NCI-H1092 (cell line): ENCODE measurements at places on chromosomes 4 and X.

- no peak for DNase-seq
Measured at GRCh38 chr4:114017120-114017917, 37.9 kb upstream of the ARSJ start.

GRCh38 chr4:5213087-5213595 is 161.9 kb downstream of the STK32B start:
- DNase-seq, result peak; percentile 11

- no peak for DNase-seq
Measured at GRCh38 chrX:39157796-39158195, 356.5 kb downstream of the MID1IP1 start.

GRCh38 chr4:188452097-188452496 is 312.9 kb downstream of the TRIML1 start:
- no peak for DNase-seq

- DNase-seq, result no peak
Measured at GRCh38 chr4:7156761-7157488, 35.4 kb upstream of the SORCS2 start.
